ENCODE measurements at places on chromosomes 4 and X.

- no peak for DNase-seq
Measured at GRCh38 chrX:104135677-104136076, 21.1 kb downstream of the SLC25A53 start.

- no peak for DNase-seq
Measured at GRCh38 chr4:1183985-1184773, 11.8 kb upstream of the SPON2 start.

DNA sequence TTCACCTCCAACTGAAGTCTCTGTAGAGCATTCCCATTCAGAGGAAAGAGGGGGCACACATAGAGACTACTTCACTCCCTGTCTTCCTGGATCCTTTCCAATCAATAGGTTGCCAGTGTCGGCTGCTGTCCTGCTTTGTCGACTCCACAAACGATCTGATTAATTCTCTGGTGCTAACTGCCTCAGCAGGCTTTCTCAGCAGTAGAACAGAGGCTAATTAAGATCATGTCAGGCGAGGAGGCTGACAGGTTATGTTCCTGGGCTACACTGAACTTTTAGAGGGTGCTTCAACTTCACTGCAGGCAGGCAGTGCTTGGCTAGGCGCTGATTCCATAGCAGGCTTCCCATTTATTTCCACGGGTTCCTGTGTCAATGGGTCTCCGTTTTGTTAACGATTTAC is 79.2 kb downstream of the GRIA3 start:
- peak; percentile 8 for DNase-seq

DNA sequence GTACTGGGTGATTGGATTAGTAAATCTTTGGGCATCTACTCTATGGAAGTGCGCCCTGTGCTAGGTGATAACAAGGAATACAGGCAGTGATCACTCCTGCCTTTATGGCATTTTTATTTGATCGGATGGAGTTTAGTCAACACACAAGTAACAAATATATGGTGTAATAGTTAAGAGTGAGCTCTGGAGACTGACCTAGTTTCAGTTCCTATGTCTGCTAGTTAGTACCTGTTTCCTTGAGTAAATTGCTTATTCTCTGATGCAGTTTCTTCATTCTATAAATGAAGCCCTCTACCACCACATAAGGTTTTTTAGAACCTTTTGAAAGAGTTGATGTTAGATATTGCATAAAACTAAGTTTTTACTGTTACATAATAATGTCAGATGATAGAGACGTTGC is 134.6 kb downstream of the KDM6A start:
- no peak for DNase-seq

DNA sequence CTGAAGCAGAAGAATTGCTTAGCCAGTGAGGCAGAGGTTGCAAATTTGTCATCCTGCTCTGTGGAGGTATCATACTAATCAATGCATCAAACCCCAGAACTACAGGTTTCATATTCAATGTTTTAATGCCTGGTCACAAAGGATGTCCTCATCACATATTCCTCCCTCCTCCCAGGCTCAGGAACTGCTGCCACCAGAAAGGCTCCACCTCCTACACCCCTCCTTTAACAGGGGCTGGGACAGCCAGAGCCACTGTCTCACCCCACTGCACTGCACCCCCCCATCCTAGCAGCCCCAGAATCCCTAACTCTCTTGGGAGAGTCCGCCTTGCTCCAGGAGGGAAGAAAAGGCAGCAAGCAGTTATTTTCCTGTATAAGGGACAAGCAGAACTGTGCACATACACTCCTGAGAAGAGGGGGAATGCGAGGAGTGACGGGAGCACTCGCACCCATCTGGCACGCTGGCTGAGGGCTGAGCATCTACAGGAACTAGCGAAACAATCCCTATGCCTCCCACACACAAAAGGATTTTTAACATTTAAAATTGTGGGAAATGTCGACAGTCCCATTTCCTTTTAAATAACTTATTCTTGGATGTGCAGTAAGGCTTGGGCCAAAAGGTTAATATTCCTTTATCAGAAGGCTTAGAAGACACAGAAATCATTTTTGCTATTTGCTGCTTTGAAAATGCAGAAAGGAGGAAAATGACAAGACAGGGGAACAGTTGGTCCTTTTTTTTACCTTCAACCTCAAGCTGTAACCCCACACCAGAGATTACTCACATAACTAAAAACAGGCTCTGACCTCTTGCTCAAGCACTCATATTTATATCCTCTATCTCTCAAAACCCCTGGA is 27.8 kb downstream of the CD99L2 start:
- DNase-seq, result no peak

GRCh38 chr4:90189946-90190345 is 62.8 kb downstream of the CCSER1 start:
- DNase-seq, result no peak

DNA sequence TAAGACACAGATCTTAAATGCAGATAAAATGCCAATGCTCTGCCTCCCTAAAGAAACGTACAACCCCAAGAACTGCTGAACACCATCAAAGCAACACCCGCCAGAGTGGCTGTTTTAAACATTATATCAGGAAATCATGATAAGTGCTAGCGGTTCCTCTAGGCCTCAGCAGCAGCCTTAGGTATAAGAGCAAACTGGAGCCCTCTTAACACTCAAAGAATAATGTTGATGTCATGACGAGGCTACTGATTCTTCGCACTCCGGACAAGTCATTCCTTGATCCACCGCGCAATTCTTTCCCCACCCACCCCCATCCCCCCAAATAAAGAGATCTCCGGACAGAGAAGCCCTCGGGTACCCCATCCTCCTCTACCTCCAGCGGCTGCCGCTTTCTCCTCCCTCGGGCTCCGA is 507 bp downstream of the LIN54 start:
- peak; percentile 15 for DNase-seq

- no peak for DNase-seq
Measured at GRCh38 chrX:21799767-21800166, 39.6 kb upstream of the MBTPS2 start.

DNA sequence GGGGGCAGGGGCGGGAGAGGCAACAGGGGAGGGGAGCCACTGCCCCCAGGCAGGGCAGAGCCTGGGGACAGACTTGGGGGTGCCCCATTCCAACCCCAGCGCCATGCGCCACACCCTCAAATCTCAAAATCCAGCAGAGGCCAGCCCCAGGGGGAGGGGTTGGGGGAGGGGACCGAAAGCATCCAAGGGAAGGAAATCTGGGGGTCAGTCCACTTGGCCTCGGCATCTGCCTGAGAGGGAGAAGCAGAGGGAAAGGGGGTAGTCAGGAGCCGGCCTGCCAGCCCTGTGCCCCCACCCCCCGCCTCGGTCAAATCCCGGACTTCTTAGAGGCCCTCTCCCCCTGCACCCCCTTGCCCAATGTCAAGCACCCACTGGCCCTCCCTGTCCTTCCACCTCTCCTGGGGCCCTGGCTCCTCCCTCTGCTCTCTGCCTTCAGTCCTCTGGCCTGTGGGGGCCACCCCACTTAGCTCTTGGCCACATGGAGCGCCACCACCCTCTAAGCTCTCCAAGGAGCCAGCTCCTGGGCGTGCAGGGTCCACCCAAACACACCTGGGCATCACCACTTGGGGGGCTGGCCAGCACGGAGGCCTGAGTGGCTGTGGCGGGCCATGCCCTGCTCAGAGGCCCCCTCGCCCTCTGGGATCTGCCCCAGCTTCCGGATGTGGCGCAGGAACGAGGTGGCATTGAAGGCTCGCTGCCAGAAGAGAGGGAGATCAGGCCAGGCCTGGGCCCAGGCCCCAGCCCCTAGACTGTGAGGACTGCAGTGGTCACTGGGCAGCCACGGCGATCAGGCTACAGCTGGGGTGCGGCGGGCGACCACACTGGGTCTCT is 3.5 kb downstream of the PNCK start:
- no peak for DNase-seq

DNA sequence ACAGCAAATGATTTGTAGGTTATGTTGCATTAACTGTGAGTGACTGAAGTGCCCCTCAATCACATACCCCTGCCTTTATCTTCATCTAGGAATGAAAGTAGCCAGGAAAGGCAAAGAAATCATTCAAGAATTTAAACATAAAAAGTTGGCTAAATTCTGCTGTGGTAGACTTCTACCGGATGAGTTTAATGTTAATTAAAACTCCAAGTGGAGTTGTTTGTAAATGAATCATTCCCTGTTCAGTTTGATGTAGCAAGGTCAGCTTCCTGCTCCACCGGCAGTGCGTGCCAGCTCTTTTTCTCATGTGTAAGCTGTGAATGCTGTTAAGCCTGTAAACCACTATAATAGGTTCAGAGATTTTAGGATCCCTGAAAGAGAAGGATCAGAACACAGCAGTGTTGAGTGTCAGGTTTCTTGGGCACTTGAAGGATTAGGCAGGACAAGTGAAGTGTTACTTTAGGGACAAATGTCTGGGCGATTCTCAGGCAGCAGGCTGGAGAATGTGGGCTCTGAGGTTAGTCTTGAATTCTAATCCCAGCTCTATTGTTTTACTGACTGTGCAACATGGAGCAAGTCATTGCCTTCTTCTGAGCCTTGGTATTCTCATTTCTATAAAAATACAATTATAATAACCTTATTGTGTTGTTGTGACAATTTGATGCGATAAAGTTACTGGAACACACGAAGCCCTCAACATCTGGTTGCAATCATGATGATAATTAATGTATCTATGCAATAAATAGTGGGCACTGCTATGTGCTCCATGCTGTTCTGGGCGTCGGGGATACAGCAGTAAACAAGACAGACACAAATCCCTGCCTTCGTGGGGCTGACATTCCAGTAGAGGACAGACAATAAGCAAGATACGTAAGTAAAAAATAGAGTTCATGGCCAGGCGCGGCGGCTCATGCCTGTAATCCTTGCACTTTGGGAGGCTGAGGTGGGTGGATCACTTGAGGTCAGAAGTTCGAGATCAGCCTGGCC is 112.0 kb downstream of the SHROOM3 start:
- DNase-seq, result no peak

- no peak for DNase-seq
Measured at GRCh38 chr4:48237996-48238645, 31.5 kb downstream of the TEC start.

DNA sequence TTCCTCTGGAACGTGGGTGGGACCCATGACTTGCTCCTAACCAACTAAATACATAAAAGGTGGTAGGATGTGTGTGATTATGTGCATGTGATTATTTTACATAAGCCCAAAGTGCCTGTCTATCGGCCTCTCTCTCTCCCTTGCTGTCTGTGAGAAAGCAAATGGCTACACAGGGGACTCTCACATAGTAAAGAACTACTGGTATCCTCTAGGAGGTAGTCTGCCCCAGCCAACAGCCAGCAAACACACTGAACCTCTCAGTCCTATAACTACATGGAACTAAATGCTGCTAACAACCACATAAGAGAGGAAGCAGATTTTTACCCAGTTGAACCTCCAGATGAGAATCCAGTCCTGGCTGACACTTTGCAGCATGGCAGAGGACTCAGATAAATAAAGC is 1249.4 kb downstream of the ADGRL3 start:
- no peak for DNase-seq

GRCh38 chr4:85815796-85816459 is 341.0 kb downstream of the ARHGAP24 start:
- no peak for DNase-seq

GRCh38 chrX:108270280-108270679 is 167.9 kb downstream of the COL4A6 start:
- no peak for DNase-seq

DNA sequence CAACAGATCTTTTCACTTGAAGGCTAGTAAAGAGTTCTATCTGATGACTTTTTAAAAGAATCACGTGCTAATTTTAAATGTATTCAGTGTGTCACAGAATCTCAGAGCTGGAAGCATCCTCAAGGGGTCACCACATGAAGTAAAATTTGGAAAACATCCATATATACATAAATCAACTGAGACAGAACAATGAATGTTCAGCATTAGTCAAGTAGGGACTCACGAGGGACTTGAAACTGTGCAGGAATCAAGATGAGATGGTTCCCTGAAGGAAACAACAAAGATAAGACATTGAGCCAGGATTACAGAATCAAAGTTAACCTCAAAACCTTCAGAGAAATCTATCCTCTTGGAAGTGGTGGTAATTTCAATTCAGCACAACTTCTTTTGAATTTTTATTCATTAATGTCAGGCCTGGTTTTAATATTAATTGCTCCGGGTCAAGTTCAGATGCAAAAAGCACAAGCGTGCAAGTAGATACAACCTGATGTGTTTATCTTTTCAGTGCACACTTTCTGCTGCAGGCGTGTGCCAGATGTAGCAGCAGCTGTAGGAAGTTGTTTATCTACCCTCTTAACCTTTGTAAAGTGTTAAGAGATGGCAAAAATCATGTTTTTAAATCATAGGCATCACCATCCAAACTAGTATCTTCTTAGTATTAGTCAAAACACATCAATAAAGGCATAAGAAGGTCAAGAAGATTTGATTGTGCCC is 87.7 kb upstream of the SRD5A3 start:
- DNase-seq, result no peak

- DNase-seq, result peak; percentile 54
Measured at GRCh38 chr4:105067431-105067830, 79.2 kb upstream of the TET2 start.

- DNase-seq, result no peak
Measured at GRCh38 chr4:1193206-1194009, 21.0 kb upstream of the SPON2 start.

DNA sequence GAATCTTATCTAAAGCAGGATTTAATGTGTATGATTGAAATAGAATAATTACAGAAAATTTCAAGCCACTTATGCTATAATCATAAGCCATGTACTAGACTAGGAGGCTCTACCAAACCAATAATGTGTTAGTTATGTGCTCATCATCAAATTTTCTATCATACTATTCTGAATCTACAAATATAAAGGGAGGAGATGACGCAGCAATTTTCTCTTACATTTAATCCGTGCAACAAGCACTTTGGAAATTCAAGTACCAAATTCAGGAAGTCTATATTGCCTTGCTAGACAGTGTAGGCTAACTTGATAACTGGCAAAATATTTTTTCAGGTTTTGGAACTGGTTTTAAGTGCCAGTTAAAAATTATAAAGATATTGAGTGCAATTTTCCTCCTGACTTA is 283.5 kb downstream of the C4orf33 start:
- no peak for DNase-seq

DNA sequence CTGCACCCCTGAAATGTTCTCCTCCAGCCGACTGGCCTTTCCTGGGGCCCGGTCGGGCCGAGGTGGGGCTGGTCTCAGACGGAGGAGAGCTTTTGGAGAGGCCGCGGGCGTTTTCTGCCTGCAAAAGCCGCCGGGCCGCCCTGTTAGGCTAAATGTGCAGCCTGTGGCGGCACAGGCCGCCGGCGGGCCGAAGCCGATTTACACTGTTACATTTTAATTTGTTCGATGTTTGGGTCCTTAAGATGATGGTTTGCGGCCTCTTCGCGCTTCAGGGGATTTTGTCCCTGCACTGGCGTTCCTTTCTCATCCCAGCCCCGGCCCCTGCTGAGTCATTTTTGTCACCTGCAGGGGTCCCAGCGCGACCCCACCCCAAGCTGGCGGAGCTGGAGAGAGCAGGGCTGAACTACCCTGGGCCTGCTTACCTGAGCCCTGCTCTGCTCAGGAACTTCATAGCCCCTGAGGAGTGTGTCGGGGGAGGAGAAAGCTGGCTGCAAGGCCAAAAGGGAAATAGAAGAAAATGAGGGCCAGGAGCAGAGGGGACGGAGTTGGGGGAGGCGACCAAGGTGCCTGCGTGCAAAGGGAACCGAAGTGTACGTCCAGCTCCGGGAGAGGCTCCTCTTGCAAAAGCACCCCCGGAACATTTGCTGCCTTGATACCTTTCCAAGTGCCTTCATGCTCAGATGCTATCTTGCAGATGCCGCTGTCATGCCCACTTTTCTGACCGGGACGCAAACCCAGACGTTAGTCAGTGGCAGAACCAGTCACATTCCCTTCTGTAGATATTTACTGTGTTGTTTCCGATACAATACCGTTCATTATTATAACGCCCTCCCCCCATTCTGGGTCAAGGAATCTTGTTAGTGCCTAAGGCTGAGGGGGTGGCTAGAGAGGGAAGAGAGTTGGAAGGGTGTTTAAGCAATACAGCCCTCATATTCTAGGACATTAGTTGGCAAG is 977 bp upstream of the RBBP7 start:
- DNase-seq, result peak; percentile 47

GRCh38 chr4:67918428-67918827 is 34.6 kb upstream of the TMPRSS11D start:
- DNase-seq, result peak; percentile 29

Measured in NCI-H1092 treated with DMSO at 0.1 percent for 48 hours (cell line).